ENCODE measurements at places on chromosomes 13 and 19.

GRCh38 chr19:31127134-31127967, 221.9 kb downstream of the TSHZ3 start:
- DNase-seq: peak; percentile 97

GRCh38 chr19:53809518-53810186, 14.5 kb downstream of the NLRP12 start:
- no peak for DNase-seq

DNA sequence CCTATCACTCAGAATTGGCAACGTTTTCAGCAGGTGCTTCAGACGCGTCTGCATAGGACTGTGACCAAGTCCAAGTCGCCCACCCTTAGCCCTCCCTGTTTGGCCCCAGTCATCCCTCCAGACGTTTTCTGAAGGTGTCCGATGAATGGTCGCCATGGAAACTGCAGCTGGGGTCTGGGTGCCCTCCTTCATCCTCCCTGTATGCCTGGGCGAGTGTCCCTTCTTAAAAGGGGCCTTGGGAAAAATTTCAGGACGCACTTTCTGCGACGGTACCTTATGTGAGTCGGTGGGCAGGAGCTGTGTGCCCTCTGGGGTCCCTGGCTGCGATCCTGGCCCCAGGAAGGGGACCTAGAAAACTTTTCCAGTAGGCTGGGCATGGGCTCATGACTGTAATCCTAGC, 25.1 kb downstream of the MAN2B1 start:
- no peak for DNase-seq

DNA sequence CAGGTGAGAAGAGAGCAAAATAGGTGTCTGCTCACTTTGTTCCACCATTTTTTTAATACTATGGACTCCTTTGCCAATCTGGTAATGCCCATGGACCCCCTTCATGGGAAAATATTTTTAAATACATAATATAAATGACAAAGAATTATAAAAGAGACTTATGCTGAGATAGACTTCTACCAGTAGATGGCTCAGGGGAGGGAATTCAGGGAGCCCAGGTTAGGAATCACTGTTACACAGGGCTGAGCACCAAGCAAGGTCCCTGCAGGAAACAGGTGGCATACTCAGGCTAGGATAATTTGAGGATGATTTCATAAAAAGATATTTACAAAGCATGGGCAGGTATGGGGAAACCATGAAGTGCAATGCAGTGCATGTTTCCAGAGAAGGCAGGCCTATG, 525.9 kb downstream of the FGF9 start:
- no peak for DNase-seq

GRCh38 chr13:112991609-112992008, 22.6 kb downstream of the MCF2L start:
- no peak for DNase-seq

GRCh38 chr19:28126135-28126898, 1086.6 kb downstream of the UQCRFS1 start:
- DNase-seq: no peak

GRCh38 chr13:112185466-112185865, 118.5 kb downstream of the SOX1 start:
- no peak for DNase-seq

DNA sequence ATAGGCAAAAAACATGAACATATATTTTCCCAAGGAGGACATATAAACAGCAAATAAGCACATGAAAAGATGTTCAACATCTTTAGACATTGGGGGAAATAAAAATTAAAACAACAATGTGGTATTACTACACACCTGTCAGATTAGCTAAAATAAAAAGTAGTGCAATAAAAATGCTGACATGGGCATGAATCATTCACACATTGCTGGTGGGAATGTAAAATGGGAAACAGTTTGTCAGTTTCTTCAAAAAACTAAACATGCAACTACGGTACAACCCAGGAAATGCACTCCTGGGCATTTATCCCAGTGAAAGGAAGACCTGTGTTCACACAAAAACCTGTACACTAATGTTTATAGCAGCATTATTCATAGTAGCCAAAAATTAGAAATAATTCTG, 5.3 kb upstream of the SUCLA2 start:
- DNase-seq: no peak

GRCh38 chr19:17026706-17027534, at the start of gene CPAMD8:
TSS of gene CPAMD8 (minus strand) at chr19:17026810. CDS start at chr19:17026642, 168 bp downstream.
- no peak for DNase-seq

- DNase-seq: no peak
Observed at GRCh38 chr13:64849196-64849595, 2380.9 kb downstream of the PCDH9 start.

DNA sequence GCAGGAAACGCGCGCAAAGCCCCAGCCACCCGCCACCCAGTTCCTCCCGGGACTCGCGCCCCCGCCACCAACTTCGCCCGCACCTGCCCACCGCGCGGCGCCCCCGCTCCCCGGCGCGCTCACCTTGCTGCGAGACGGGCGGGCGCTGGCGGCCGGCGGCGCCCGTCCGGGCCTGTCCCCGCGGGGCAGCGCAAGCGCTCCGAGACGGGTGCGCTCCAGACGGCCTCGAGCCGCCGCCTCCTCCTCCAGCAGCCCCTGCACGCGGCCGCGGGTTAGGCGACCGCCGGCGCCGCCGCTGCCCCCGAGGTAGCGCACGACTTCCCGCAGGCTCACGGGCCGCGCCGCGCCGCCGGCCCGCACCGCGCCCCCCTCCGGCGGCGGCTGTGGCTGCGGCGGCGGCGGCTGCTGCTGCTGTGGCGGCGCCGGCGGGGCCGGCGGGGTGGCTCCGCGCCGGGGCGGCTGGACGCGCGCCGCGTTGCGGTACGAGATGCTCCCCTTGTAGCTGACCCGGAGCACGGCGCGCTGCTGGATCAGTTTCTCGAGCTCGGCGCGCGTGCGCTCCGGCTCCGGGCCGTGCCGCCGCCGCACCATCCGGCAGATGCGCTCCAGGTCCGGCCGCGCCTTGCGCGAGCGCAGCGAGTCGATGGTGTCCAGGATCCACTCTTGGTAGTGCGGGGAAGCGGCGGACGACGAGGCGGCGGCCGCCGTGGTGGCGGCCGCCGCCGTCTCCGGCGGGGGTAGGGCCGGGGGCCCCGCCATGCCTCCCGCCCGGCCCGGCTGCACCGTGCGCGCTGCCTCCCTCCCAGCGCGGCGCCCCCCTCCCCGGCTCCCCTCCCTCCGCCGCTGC, 666 bp downstream of the SAMD1 start:
- DNase-seq: peak; percentile 51

DNA sequence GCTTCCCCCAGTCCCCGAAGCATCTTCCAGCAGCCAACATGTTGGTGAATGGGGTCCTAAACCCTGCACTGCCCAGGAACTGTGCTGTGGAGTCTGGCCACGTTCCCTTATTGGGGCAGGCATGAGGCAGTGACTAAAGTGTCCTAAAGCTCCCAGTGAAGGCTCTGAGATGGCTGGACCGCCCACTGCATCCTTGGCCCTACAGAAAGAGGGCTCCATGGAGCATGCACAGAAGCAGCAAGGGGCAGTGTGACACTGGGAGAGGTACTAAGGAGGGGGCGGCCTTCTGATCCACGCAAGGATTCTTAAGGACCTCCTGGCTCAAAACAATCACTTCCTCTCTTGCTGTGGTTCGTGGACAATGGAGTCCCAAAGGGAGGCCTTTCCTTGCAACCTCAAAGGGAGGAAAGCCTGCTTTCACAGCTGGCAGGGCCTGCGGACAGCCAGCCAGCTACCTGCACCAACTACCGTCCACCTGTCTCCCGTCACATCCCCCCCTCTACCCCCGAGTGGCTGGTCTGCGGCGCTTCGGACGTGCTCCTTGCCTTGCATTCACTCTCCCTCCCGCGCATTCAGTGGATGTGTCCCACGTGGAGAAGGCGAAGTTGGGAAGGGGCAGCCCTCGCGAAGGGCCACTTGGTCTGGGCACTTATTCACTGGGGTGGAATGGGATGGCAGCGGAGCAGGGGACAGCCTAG, 63.9 kb upstream of the STARD13 start:
- no peak for DNase-seq

- DNase-seq: no peak
Observed at GRCh38 chr19:343451-343931, 1.1 kb downstream of the MIER2 start.

DNA sequence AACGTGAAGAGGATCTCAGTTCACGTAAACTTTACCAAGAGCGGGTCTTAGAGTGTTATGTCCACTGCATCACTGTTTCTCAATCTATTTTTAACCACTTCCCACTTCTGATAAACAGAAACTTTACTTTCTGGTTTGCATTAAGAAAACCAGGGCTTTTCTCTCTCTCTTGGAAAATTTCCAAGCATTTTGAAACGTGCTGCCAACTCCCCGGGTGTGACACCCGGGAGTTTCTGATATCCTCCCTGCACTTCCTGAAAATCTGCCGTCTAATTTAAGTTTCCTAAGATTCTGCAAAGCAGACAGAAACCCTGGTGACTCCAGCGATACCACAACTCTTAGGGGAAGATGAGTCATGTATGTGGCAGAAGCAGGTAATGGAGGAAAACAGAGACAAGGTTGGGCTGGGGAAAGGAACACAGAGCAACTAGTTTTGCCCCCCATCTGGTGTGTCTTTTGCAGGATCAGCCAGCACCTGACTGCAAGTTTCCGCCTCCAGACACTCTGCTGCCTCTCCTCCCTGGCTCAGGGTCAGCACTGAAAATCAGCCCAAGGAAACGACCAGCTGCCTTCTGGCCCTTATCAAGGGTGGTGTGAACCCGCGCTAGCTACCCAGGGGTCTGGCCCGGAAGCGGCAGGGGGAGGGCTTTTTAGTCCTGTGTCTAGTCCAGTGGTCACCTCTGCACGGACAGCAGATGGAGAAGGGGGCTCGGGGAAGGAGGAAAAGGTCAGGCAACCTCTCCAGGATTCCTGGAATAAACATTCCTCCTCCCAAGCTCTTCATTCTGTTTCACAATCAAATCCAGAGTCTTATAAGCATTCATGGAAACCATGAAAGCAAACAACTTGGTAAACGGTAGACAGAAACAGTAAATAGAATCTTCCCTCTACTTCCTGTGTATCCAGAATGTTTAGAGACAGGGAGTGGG, 11.3 kb upstream of the FFAR2 start:
- peak; percentile 57 for DNase-seq

Measured in AG08395 (cell line).